A549 treated with dexamethasone at 1 μM for 4 hours (cell line): ENCODE measurements at places on chromosomes 2 and 18. TPM values are rescaled to one million over a fixed set of nuclear protein-coding genes. Genes with fewer than 3 reads are reported as not detected.

Gene DSC3
- total RNA-seq = 1.4 to 2.0 TPM (median 1.7 TPM) in 5 replicates

Gene CLK1
- total RNA-seq = 29.4 to 35.5 TPM (median 32.8 TPM) in 5 replicates

Gene GBX2
- 1.8 to 3.3 TPM (median 2.9 TPM) in 5 replicates for total RNA-seq

Gene SLC30A3
- 1.8 to 3.4 TPM (median 3.3 TPM) in 5 replicates for total RNA-seq

Gene WNT10A
- total RNA-seq = 0.05 to 0.08 TPM (median 0.06 TPM) in 5 replicates

Gene RND3
- total RNA-seq = 39.3 to 52.9 TPM (median 45.7 TPM) in 5 replicates

Gene ALPI
- total RNA-seq = 0.02 to 0.05 TPM (median 0.04 TPM) in 3 of 5 replicates, not detected in the others

Gene TFPI
- total RNA-seq = 40.9 to 60.9 TPM (median 48.9 TPM) in 5 replicates

Gene TMEM37
- total RNA-seq = 1.3 to 2.7 TPM (median 2.5 TPM) in 5 replicates

Gene SLC39A6
- total RNA-seq = 38.9 to 54.0 TPM (median 52.4 TPM) in 5 replicates

Gene MEP1B
- total RNA-seq = 0.05 to 0.09 TPM (median 0.08 TPM) in 3 of 5 replicates, not detected in the others

Gene TMEM127
- 31.8 to 49.0 TPM (median 47.4 TPM) in 5 replicates for total RNA-seq

Gene CSRNP3
- total RNA-seq = not detected in 5 replicates

Gene TMEM178A
- total RNA-seq = 0.12 to 0.21 TPM (median 0.15 TPM) in 4 of 5 replicates, not detected in the other

Gene MALL
- 154 to 172 TPM (median 164 TPM) in 5 replicates for total RNA-seq

Gene SP140L
- total RNA-seq = 2.7 to 4.0 TPM (median 3.3 TPM) in 5 replicates

Gene FNDC4
- 3.8 to 5.3 TPM (median 4.5 TPM) in 5 replicates for total RNA-seq

Gene MTLN
- 111 to 132 TPM (median 118 TPM) in 5 replicates for total RNA-seq

Gene ATP6V1B1
- total RNA-seq = 1.2 to 2.4 TPM (median 1.8 TPM) in 5 replicates

Gene PROKR1
- 0.01 to 0.05 TPM (median 0.04 TPM) in 3 of 5 replicates, not detected in the others for total RNA-seq

Gene NLRC4
- 0.04 to 0.11 TPM (median 0.08 TPM) in 5 replicates for total RNA-seq

Gene SMYD5
- 50.3 to 57.7 TPM (median 53.9 TPM) in 5 replicates for total RNA-seq

Gene EGR4
- 0.09 to 0.27 TPM (median 0.12 TPM) in 5 replicates for total RNA-seq

Gene CCDC141
- not detected in 5 replicates for total RNA-seq

Gene COL4A4
- total RNA-seq = 1.5 to 2.8 TPM (median 1.9 TPM) in 5 replicates

Gene KCNJ3
- total RNA-seq = not detected in 5 replicates

Gene FOXD4L1
- total RNA-seq = 0.09 to 0.54 TPM (median 0.41 TPM) in 5 replicates

Gene SMIM21
- not detected in 5 replicates for total RNA-seq

Gene MTIF2
- total RNA-seq = 43.3 to 47.7 TPM (median 45.1 TPM) in 5 replicates

Gene ST8SIA3
- total RNA-seq = not detected in 5 replicates

Gene CREG2
- total RNA-seq = 6.9 to 11.8 TPM (median 10.9 TPM) in 5 replicates

Gene FRZB
- total RNA-seq = 0.03 to 0.11 TPM (median 0.09 TPM) in 5 replicates

Gene COLEC11
- total RNA-seq = 0.47 to 0.83 TPM (median 0.69 TPM) in 5 replicates

Gene VIT
- not detected in 5 replicates for total RNA-seq

Gene NEURL3
- total RNA-seq = 0.39 to 0.61 TPM (median 0.45 TPM) in 5 replicates

Gene LYG1
- 0.74 to 1.7 TPM (median 1.2 TPM) in 5 replicates for total RNA-seq

Gene UGT1A3
- total RNA-seq = 0.06 to 0.18 TPM (median 0.11 TPM) in 3 of 5 replicates, not detected in the others

Gene FOXI3
- 0.03 to 0.05 TPM (median 0.04 TPM) in 3 of 5 replicates, not detected in the others for total RNA-seq

Gene RNU2-63P
- not detected in 5 replicates for total RNA-seq

Gene PSMA8
- not detected in 5 replicates for total RNA-seq

Gene FAM110C
- total RNA-seq = 0.15 to 0.49 TPM (median 0.34 TPM) in 5 replicates
